ENCODE measurements at places on chromosomes 6 and 20.

GRCh38 chr6:89434954-89435353 is 2.0 kb downstream of the ANKRD6 start:
- DNase-seq, result no peak

DNA sequence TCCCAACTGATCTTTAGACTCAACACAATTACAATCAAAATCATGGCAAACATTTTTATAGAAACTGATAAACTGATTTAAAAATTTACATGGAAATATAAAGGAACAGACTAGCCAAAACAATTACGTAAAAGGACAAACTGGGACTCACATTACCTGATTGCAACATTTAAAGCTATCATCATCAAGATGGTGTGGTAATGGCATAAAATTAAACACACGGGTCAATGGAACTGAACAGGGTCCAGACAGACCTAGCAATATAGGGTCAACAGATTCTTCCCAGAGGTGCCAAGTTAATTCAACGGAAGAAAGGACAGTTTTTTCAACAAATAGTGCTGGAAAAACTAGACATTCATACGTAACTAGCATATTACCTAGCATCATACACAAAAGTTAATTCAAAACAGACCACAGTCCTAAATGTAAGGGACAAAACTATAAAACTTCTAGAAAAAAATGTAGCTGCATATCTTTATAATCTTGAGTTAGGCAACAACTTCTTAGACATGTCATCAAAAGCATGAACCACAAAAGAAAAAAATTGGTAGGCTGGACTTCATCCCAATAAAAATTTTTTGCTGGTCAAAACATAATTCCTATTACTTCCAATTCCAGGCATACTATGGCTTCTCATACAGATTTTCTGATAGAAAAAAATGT is 147.4 kb upstream of the BEND6 start:
- no peak for DNase-seq

DNA sequence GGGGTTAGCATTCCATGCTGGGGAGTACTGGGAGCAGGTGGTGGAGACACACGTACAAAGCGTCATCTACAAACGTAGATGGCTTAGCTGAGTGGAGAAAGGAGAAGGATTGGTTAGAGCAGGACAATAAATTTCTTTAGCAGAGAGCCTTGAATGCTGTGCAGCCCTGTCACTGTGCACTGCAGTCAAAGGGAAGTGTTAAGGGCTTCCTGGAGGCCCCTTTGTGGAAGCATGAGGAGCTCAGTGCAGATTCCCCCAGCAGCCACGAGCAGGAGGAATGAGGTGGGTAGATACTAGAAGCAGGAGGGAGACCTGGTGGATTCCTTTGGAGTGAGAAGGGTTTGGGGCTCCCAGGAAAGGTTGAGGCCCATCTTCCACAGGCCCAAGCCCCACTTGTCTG is 6.1 kb upstream of the TREML4 start:
- no peak for DNase-seq

GRCh38 chr20:62332421-62332820 is 29.6 kb downstream of the ADRM1 start:
- no peak for DNase-seq

- DNase-seq, result no peak
These were observed 37.4 kb upstream of the SLC9A8 start for GRCh38 chr20:49775229-49775693.

- no peak for DNase-seq
These were observed 16.4 kb downstream of the CHRNA4 start for GRCh38 chr20:63344616-63345327.

DNA sequence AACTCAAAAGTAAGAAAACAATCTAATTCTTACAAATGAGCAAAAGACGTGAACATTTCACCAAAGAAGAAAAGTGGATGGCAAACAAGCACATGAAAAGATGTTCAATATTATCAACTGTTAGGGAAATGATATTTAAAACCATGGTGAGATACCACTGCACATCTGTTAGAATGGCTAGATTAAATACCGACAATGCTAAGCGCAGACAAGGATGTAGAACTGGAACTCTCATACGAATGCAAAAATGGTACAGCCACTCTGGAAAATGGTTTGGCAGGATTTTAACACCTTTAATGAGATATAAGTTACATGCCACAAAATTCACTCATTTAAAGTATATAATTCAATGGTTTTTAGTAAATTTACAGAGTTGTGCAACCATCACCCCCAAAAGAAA is 44.6 kb upstream of the NFATC2 start:
- DNase-seq, result no peak
